NCI-H226 (cell line): ENCODE measurements at places on chromosomes 3 and 15.
A peak's percentile ranks its signal among the peaks of the same experiment; 100 is the strongest.

GRCh38 chr3:151410891-151411559, 26.5 kb upstream of the P2RY12 start:
- DNase-seq = no peak

- DNase-seq = no peak
Observed at GRCh38 chr3:185779461-185779860, 45.4 kb downstream of the IGF2BP2 start.

GRCh38 chr3:190385731-190386688, 2.0 kb upstream of the CLDN16 start:
- peak; percentile 88 for DNase-seq

DNA sequence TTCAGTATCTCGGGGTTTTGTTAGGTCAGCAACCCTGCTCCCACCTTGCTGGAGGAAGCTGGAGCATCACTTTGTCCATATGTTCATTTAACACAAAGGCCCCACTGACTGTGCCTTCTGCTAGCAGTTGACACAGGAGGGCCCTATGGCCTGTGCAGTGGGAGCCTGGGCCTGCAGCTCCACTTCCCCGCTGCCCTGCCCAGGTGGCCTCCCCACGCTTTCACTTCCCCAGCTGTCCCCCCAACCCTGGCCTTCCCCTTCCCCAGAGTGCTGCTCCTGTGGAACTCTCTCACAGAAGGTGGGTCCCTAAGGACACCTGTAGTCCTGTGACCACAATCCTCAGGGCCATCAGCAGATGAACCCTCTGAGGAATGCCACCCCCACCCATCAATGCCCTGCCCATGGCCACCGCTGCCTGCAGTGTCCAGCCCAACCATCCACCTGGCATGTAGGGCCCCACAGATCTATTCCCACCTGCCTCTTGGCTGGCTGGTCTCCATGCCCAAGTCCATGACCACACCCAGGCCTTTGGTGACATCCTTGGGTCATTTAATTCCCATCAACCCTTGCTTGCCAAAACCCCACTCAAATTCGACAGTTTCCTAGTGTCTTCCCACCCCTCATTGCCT, 13.5 kb downstream of the TBC1D21 start:
- no peak for DNase-seq

GRCh38 chr15:79677241-79677640, 219.6 kb downstream of the MTHFS start:
- no peak for DNase-seq

DNA sequence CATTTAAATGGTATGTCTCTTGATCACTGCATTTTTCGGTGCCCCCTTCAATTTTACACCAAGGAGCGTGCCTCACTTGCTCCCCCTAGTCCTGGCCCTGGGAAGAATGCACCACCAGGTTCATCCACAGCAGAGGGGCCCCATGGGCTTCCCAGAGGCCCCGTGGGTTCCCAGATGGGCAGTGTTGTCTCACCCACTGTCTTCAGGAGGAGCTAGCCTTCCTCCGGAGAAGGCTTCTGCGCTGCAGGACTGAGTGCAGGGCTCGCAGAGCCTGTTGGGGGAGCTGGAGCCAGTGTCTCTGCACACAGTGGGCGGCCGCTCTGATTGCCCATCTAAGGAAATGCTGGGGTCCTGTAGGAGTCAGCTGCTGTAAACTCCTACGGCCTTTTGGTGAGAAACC, 45.9 kb downstream of the POLR2M start:
- no peak for DNase-seq

GRCh38 chr3:124158168-124158881, 166.4 kb upstream of the ROPN1 start:
- no peak for DNase-seq

DNA sequence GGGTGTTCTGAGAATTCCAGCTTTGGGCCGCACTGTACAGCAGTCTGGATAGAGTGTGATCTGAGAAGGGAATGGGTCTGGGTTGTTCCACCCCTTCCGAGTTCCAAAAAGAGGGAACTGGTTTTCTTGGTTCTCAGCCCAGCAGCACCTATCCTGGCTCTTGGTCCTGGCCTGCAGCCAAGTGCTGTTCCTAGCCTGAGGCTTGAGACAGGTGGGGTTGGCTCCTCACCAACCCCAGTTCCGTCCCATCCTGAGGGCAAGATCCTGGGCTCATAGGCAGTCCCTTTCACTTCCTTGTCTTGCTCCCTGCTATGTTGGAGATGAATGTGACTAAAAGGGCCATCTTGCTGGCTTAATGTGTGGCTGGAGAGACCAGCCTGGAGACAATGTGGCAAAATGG, 15.2 kb downstream of the IVD start:
- DNase-seq = no peak

GRCh38 chr3:171039674-171040073, 13.2 kb upstream of the SLC2A2 start:
- no peak for DNase-seq
